NB4 (cell line): ENCODE measurements at places on chromosomes 16 and 17.
A peak's percentile ranks its signal among the peaks of the same experiment; 100 is the strongest.

DNA sequence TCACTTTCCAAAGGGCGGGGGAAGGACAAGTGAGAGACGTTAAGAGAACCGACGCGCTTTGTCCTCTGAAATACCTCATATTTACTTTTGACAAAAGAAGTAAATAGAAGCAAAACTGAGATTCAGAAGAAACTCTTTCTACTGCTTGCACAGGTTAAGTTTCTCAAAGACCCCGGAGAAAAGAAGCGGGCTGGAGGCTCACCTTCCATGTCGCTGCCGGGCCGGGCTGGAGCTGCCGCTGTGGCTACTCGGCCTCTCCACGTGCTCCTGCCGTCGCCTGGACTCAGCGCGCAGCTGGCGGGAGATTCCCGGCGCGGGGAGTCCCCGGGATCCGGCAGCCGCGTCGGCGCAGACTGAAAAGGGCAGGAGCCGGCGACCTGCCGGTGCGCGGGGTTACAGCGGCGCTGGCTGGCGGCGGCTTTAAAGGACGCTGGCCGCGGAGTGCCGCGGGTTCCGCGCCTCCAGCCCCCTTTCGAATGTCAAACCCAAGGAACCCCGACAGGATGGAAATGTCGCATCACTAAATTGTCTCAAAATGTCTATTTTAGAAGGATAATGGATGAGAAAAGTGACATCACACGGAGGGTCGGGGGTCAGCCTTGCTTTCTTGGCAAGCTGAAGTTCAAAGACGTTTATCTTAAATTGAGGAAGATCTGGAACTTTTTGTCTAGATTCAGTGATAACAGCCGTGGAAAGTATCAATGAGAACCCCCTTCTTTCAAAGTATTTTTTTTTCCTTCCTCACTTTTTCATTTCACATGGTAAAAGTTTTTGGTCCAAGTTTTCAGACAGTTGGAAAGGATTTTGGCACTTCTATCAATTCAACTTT lies at the start of gene IKZF3:
Gene IKZF3 (minus strand): TSS at position 395 of the 829 bp plus-strand sequence. CDS start 186 bp downstream, at position 209.
- DNase-seq: peak; percentile 86

DNA sequence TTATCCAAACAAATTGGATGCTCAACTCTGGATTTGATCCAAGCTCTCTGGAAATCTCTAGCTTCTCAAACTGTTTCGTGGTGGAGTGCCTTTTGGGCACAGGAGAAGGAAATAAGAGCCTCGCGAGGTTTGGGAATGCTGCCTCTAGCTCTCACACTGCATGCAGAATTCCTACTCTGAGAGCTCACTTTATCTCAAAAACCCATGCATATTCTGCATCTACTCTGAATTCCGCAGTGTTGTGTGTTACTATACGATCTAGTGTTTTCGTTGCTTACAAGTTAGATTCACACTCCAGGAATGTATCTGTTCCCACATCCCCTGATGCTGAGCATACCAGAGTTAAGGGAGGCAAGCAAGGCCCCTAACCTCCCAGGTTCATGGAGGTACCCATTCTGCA lies 462.7 kb downstream of the WWOX start:
- no peak for DNase-seq

DNA sequence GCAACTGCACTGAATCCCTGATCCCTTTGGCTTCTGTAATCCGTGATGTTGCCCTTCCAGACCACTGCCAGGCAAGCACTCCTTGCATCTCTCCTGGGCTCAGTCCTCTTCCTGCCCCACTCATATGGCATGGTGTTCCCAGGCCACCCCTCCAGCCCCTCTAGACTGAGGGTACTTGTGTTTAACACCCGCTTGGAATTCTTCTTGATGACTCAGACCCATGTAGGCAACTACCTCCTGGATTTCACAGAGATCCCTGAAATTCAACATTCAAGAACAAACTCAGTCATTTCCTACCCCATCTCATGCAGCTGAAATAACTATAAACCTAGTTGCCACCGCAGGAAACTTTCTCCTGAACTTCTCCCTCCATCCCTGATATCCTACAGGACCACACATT lies 541.9 kb upstream of the CDH11 start:
- no peak for DNase-seq

- no peak for DNase-seq
These were observed 2.4 kb upstream of the MT1B start for GRCh38 chr16:56649271-56649670.
